CD4-positive, alpha-beta T cell treated with Interleukin-4 for 4 hours (primary cell): ENCODE measurements at places on chromosomes 1 and 21.

GRCh38 chr1:14437417-14437918 lies 161.0 kb upstream of the KAZN start:
- DNase-seq = no peak

- no peak for DNase-seq
Observed at GRCh38 chr1:15616373-15617172, 685 bp upstream of the DDI2 start.

DNA sequence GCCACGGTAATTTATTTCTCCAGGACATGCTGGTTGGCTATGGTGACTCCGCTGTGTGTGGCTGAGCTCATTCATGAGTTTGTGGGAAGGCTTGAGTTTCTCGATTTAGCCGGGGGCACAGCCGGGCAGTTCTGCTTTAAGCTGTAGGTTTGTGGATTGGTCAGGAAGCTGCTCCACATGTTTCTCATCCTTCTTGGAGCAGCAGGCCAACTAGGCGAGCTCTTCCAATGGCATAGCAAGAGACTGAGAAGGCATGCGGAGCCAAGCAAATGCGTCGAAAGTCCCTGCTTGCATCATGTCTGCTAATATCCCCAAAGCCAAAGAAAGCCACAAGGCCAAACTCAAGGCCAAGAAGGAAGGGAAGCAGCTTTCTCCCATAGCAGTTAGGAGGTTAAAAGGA lies 71.6 kb upstream of the GREM2 start:
- no peak for DNase-seq

- DNase-seq = no peak
Observed at GRCh38 chr1:155379631-155380090, 59.0 kb downstream of the RUSC1 start.

DNA sequence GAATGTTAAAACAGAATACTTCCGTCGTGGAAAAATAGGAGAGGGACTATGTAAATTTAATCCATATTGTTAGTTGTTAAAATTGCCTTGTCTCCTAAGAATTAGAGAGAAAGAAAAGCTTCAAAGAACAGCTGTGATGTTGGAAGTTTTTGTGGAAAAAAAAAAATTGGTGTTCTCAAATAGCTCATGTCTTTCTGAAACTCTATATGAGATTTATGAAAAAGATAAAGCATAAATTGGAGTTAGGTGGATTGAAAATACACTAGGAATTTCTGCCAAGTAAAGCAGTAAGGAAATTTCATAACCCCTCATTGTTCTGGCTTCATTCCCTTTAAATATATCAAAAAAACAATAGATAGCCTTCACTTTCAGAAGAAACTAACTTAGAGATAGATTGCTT lies 274.0 kb upstream of the ADAMTS5 start:
- DNase-seq = no peak
